ENCODE measurements at places on chromosomes 3 and 15. TPM values are rescaled to one million over a fixed set of nuclear protein-coding genes. Genes with fewer than 3 reads are reported as not detected.

Gene EPM2AIP1
- total RNA-seq, result 8.4 TPM

Gene CKMT1A
- 21.5 TPM for total RNA-seq

Gene SLC12A8
- total RNA-seq, result 16.1 TPM

Gene SMCO1
- total RNA-seq, result not detected

Gene DLEC1
- total RNA-seq, result under 0.01 TPM

Gene IL17RE
- total RNA-seq, result 1.4 TPM

Gene MESP2
- 0.21 TPM for total RNA-seq

Gene CLDN1
- total RNA-seq, result 299 TPM

Gene RPL22L1
- total RNA-seq, result 71.6 TPM

Gene SERPINI2
- not detected for total RNA-seq

Gene ATP10A
- total RNA-seq, result 1.00 TPM

Gene CD200
- total RNA-seq, result under 0.01 TPM

Gene MEX3B
- 2.3 TPM for total RNA-seq

Gene SLC22A13
- total RNA-seq, result 0.43 TPM

Gene ECE2
- not detected for total RNA-seq

Gene GOLGA6D
- under 0.01 TPM for total RNA-seq

Gene FAM81A
- total RNA-seq, result 0.34 TPM

Gene SYNPR
- not detected for total RNA-seq

Gene ARGFX
- total RNA-seq, result not detected

Gene GANC
- total RNA-seq, result 13.0 TPM

Gene BNC1
- total RNA-seq, result 61.2 TPM

Gene PCLAF
- 1.4 TPM for total RNA-seq

Gene SPINT1
- total RNA-seq, result 485 TPM

Gene IL12A
- total RNA-seq, result 0.43 TPM

Gene CASR
- not detected for total RNA-seq

Gene SEMA5B
- 0.34 TPM for total RNA-seq

Gene C3orf22
- total RNA-seq, result not detected

Gene ARRDC4
- 5.1 TPM for total RNA-seq

Gene PLOD2
- total RNA-seq, result 113 TPM

Gene ZNF80
- not detected for total RNA-seq

Gene DNAJC17
- 25.8 TPM for total RNA-seq

Gene PLA2G4E
- 0.14 TPM for total RNA-seq

Gene CADPS
- 0.14 TPM for total RNA-seq

Gene CP
- total RNA-seq, result not detected

Gene NME9
- total RNA-seq, result not detected

Gene STRIT1
- not detected for total RNA-seq

Gene TNIK
- 7.8 TPM for total RNA-seq

Gene SERINC4
- not detected for total RNA-seq

Gene FGF7
- total RNA-seq, result 0.07 TPM

Gene ATP6V1A
- total RNA-seq, result 73.1 TPM

Gene CYP8B1
- not detected for total RNA-seq

Gene DUOXA2
- not detected for total RNA-seq

Gene GABRR3
- not detected for total RNA-seq

Gene TNFAIP8L3
- total RNA-seq, result 4.1 TPM

Gene WDR82
- 84.8 TPM for total RNA-seq

Gene FGF12
- 0.14 TPM for total RNA-seq

Gene AADAC
- not detected for total RNA-seq

Gene KBTBD13
- total RNA-seq, result not detected

Gene KNG1
- not detected for total RNA-seq

Gene SLC22A14
- total RNA-seq, result 0.57 TPM

Gene CHRNA3
- not detected for total RNA-seq

Gene ARHGAP11A
- 2.3 TPM for total RNA-seq

Gene ZIC1
- not detected for total RNA-seq

Gene MAP3K13
- total RNA-seq, result 27.7 TPM

Gene XRN1
- total RNA-seq, result 34.2 TPM
